ENCODE measurements at places on chromosomes 1 and 21.

GRCh38 chr1:20633190-20634064 lies at the start of gene PINK1:
TSS of gene PINK1 (plus strand) at chr1:20633458. CDS start at chr1:20633549, 91 bp downstream.
- peak; percentile 91 for ATAC-seq

DNA sequence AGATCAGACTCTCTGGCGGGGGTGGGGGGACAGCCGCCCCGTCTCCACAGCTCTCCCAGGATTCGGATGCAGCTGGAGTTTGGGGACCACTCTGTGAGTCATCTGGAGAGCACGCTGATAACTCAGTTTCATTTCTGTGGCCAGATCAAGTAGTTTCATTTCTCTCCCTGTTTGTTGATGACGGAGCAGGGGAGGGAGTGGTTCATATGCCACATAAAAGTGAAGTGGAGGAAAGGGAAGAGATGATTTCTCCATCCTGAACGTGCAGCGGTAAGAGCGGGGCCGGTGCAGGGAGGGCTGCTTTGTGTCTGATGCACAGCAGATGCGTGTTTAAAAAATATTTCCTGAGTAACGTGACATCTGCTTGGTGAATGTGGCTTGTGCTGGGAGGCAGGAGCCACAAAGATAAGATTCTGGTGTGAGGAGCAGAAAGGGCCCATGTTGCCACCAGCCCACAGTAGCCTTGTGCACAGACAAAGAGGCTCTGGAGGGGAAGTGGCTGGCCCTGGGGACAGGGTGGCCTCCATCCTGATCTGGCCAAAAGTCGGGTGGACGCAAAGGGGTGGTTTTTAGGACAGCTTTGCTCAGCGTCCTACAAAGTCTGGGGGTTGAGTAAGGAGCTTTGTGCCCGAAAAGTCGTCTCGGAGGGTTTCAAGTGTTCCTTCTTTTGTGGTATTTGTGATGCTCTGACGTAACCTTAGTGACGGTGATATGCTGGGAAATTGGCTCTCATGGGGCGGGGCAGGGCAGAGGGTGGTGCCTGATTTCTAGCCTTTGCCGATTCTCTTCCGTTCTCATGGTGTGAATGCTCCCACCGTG lies at the start of gene MX2:
MX2 (plus strand) TSS at position 242 of the 819 bp plus-strand sequence. CDS start 14,880 bp downstream, outside the sequence.
- ATAC-seq, result no peak

DNA sequence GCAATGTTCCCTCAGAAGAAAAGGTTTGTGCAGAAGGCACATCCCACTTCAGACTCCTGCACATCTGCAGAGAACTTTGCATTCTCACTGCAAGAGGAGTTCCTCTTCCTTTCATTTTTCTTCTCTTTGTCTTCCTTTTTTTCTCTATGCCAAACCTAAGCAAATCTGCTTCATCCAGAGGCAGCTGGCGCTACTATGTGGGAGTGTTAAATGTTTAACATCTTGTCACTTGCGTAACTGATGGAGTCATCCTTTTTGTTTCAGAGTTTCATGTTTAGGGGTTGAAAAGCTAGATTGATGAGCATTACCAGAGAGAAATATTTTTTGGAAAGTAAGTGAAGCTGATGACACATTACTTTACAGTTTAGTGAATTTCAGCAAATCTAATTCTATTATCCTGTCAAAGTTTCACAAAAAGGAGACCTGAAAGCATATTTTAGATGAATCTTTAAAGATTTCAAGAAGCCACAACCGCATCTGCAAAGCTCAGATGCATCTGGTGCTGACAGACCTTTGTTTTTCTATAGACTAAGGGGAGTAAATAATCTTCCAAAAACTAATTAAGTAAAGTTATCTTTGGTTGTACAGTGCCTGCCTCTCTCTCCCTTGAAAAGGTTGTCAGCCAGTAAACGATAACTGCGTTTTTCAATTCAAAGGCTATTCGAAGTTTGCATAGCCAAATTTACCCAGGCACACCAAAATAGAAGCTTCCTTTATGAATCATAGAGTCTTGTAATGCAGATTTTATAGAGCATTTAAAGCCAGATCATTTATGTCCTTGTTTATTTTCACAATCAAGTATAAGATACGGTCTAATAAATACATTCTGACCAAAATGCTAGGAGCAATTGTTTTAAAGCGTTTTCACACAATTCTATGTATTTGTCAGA lies 1.2 kb upstream of the LRRC53 start:
- ATAC-seq, result peak; percentile 82

DNA sequence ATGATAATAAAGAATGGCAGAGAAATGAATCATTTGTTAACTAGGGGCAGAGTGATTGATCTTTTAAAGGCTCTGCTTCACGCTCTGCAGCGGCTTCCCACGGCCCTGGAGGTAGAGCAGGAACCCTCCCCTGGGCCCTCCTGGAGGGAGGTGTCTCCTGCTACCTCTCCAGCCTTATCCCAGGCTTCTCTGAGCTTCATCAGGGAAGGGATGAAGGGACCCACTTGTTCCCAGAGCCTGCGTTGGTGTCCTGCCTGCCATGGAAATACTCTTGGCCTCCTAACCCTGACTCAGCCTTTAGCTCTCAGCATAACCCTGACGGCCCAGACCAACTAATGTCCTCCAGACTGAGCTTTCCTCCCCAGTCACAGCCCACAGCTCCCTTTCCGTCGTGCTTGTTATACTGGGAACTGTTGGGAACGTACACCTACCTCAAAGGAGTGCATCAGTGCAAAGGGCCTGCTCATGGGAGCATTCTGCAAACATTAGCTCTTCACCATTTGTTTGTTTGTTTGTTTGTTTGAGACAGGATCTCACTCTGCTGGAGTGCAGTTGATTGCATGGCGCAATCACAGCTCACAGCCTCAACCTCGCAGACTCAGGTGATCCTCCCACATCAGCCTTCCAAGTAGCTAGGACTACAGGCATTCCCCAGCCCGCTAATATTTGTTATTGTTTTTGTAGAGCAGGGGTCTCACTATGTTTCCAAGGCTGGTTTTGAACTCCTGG lies 17.4 kb upstream of the HNRNPU start:
- no peak for ATAC-seq

DNA sequence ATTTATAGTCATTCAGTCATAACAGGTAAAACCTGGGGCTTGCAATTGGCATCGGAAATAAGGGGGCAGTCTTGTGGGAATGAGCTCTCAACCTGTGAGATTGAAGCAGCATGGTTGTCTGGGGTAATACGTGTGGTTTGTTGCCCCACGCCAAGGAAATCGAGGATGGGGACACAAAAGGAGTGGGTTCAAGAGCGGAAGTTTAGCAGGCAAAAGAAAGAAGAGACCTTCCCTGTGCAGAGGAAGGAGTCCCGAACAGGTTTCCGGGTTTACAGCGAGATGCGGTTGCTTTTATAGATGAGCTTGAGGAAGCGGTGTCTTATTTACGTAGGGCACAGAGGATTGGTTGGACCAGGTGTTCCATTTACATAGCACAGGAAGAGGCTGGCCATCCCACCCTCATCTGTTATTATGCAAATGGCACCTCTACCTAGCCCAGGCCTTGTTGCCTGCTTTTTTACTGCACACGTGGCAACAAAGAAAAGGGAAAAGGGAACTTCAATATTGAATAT lies 37.3 kb downstream of the IFNAR1 start:
- no peak for ATAC-seq

DNA sequence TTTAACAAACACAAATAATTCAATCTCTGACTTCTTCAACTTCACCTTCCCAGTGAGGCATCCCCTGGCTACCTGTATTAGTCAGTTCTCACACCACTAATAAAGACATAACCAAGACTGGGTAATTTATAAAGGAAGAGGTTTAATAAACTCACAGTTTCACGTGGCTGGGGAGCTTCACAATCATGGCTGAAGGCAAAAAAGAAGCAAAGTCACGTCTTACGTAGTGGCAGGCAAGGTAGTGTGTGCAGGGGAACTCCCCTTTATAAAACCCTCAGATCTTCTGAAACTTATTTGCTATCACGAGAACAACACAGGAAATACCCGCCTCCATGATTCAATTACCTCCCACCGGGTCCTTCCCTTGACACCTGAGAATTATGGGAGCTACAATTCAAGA lies 478.5 kb downstream of the ADGRL2 start:
- ATAC-seq, result no peak

GRCh38 chr21:38447611-38448010 lies 50.7 kb downstream of the ERG start:
- ATAC-seq, result no peak

GRCh38 chr1:183632114-183632513 lies 3.5 kb downstream of the ARPC5 start:
- ATAC-seq, result no peak

- no peak for ATAC-seq
Observed at GRCh38 chr1:15739745-15740144, 2.6 kb upstream of the TMEM82 start.

- no peak for ATAC-seq
Observed at GRCh38 chr1:234727018-234727940, 117.3 kb upstream of the IRF2BP2 start.

DNA sequence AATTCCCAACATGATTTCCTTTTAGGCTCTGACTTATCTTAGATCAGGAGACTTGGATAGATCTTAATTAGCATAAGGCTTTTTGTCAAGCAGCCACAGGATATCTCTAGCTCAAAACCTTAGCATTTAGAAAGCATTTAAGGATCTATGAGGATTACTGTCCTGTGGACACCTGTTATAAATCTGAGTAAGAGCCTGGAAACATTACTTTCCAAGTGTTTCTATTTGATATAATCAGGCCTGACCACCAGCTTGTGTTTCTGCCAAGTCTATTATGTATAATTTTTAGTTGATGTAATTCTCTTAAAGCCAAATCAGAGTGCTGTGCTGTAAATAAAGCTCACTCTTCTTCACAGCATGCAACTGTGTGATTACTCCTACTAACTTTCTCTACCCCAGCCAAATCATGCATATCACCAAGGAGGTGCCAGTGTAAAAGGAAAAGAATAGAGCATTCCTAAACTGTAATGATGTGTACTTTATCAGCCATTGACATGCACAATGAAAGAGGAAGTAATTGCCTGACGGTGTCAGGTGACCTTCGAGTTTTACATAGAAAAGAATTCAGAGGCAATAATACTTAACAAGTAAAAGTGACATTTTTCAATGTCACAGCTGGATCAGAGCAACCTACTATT lies 309.9 kb upstream of the PRMT6 start:
- peak; percentile 85 for ATAC-seq

DNA sequence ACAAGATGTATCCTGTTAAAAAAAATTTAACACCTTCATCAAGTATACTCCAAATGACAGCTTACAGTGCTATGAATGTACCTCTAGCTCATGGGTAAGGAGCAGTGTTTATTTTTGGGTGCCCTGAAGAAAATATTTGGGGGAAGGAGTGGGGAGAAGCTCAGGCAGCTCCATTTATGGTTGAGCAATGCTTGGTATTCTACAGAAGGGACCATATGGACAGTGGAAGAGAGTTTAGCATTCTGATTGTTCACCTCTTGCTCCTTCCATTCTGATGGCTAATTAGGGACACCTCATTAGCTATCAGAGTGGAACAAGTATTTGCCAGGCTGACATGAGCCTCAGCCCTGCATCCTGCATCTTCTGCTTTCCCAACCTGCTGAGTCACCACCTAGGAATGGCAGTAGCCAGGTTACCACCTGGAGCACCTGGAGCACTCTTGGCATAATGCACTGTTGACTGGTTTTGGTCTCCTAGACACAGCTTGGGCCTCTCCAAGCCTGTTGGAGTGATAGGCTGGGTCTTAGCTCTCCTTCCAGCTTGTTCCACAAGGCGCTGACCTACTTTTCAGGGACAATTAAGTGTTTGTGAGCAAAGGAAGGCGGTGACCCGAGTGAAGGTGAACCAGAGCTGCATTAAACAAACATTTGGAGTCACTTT lies 62.0 kb upstream of the MACF1 start:
- ATAC-seq, result peak; percentile 26

DNA sequence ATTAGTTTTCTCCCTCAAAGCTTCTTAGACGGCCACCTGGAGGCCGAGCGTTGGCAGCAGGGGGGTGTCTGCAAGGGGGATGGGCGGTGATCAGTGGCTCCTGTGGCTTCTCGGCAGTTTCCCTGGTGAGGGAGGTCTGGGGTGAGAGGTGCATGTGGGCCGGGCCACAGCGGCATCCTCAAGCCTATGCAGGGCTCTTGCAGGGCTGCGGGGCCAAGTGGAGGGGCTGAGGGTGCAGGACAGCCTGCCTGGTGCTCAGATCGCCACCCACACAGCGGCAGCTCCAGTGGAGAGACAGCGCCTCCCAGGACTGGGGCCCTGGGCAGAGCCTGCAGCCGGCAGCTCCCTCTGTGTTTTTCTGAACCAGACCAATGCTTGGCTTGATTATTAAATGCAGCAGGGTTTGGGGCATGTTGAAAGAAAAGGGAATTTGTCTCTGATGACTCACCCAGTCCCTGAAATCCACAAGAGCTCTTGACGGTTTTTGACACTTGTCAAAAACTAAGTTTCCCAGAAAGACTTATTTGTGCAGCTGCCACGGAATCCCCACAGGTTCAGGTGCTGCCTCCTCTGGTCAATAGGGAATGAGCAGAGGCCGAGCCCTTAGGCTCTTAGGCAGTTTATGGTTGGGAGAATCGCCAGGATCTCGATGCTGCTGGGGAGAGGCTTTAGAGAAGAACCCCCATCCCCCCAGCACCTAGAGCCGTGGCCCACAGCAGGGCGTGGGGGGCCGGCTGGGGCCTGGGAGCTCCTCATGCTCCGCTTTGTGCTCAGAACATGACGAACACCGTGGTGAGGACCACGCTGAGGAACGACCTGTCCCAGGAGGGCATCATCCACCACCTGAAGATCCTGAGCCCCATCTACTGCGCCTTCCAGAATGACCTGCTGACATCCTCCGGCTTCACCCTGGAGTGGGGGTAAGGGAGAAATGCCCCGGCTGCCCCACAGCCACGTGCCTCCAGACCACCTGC lies 54.7 kb downstream of the UMODL1 start:
- peak; percentile 63 for ATAC-seq

DNA sequence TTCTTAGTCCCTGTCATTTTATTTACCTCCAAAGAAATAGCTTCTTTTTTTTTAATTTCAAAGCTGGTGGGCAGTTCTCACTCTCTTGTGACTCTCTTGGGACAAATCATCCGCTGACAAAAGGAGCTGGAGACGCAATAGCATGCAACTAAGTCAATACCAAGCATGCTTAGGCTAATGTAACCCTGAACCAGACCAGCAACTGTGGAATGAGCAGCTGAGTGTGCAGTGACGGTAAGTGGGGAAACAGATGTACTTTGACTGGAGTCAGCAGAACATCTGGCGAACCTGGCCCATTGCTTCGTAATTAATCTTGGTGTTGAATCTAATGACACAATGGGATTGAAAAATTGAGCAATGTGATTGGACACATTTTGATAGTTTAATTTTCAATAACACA lies 280.7 kb upstream of the PLXNA2 start:
- ATAC-seq, result peak; percentile 54

DNA sequence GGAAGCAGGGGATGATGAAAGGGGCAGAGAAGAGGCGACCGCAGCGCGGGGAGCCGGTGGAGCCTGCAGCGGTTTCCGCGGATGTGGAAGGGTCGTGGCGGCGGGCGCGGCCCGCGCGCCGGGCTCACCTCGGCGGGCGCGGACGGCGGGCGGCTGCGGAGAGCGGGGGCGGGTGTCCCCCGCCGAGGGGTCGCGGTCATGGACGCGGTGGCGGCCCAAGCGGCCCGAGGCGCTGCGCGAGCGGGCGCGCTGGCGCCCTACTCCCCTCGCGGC lies 572 bp downstream of the LPGAT1 start:
- no peak for ATAC-seq

DNA sequence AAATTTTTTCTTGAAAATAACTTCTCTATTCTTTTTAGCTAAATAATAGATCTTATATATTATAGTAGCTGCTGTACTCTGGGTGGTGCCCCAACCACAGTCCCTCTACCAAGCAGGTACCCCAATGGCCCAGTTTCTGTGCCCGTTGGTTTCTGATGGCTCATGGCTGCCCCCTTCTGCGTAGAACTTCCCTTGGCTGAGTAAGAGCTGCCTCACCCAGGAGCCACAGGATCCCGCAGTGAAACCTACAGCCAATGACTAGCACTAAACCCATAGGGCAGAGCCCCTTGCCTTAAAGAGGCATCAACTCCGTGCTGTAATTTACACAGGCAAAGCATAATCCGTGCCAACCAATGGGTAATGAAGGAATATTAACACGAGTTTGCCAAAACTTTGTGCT lies 247.5 kb downstream of the USH2A start:
- no peak for ATAC-seq

Measured in motor neuron (in vitro differentiated cells).